NCI-H510A treated with DMSO at 0.1 percent for 48 hours (cell line): ENCODE measurements at places on chromosomes 3 and 15.

DNA sequence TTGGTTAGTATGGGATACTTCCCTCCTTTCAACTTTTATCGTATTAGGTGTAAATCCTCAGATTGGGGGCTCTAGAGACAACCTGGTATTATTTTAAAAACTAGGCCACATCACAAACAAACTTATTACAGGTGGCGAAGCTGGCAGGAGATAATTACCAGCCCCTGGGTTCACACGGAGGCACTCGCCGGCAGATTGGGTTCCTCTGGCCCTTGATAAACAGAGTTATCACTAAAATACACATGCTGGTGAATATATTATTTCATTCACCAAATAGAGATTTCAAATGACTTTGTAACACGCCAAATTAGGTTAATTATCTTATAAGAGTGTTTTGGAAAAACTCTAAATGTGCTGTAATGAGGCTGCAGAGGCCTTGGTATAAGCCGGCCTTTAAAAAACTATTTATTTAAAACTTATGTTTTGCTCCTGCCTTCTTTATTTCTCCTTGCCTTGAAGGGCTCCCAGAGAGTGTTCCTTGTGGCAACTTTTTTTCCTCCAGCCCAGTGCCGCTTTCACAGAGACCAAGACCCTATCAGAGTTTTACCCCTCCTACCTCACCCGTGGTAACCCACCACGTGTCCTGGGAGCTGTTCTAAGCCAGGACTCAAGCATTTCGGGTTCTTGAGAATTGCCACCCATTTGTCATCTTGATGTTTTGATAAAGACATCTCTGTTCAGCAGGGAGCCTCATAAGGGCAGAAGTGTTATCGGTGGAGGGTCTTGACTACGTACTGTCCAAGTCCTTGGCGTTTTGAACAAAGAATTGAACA, 468.6 kb upstream of the CFAP20DC start:
- DNase-seq = no peak

GRCh38 chr3:156738251-156738650, 63.9 kb downstream of the TIPARP start:
- DNase-seq = no peak

DNA sequence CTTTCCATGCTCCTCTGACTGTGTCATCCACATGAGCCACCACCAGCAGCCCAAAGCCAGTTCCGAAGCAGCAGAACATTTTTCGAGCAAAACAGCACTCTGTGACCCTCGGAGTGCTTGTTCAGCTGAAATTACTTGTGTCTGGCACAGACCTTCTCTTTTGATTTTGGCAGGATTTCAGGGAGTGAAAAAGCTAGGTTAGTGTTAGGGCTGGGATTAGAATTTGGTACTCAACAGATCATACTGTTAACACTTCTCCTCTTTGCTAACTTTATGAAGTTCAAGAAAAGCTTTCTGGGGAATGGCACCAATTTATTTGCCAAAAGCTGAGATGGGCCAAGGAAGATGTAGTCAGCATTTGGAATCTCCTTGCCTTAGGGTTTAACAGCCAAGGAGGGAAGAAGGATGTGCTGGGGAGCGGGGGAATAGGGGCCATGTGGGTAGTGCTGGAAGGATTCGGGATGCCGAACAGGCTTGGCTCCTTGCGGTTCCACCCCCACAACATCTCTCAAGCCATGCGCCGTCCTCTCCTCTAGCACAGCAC, 55.1 kb upstream of the TRA2B start:
- no peak for DNase-seq

- DNase-seq = peak; percentile 1
Observed at GRCh38 chr3:130395916-130396315, 50.4 kb downstream of the COL6A5 start.

DNA sequence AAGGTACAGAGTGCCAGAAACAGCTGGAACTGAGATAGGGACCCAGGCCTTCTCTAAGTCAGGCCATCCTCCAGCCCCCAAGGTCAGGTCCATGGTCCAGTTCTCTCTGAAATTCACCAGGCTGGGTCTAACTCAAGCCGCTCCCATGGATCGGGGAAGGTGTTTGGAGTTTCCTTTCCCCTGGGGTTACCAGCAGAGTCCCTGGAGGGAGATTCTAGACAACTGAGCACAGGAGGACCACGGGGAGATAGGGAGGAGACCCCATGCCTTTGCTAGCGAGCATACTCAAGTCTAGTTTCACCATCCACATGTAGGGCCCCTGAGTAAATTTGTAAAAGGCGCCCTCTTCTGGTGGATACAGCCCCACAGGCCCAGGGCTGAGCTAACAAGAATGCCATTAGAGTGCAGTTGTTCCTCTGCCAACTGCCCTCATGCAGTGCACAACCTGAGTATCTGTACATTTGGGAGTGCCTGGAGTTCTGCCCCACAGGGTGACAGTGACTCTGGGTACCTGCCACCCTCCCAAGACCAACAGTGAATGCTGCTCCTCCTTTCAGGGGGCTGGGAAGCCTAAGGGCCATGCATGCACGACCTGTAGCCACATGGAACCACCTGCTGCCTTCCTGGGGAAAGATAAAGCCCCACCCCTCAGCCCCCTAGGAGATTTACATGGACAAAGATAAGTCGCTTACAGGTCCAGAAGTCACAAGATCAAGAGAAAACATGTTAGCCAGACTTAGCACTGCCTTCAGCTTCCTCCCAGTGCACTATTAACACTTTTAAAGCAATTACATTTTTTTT, 89.0 kb downstream of the IQSEC1 start:
- peak; percentile 60 for DNase-seq

DNA sequence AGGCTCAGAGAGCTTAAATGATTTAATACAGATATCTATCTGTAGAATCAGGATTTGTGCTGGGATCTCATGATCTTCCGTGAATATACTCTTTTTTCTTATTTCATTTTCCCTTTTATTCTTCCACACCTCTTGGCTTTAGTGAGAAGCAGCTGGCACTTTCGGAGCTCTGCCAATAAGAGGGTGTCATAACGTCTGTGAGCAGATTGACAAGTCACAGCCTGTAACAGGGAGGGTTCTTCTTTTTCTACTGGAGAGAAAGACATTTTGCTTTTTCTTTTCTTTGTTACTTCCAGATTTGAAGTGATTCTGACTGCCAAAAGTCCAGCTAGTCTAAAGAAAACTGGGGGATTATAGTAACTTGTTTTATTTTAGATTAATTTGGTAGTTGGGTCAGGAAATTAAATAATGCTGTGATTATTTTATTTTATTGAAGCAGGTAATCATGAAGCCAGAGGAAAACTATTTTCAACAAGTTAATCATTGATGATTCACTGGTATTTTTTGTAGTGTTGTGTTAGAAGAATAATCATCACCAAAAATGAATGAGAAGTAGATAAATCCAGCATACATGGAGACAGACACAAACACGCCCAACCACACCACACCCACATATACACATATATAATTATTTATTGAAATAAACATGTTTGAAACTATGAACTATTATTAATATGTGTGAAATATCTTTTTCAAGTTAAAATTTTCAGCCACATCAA, 69.8 kb downstream of the TNFAIP8L3 start:
- DNase-seq = no peak

DNA sequence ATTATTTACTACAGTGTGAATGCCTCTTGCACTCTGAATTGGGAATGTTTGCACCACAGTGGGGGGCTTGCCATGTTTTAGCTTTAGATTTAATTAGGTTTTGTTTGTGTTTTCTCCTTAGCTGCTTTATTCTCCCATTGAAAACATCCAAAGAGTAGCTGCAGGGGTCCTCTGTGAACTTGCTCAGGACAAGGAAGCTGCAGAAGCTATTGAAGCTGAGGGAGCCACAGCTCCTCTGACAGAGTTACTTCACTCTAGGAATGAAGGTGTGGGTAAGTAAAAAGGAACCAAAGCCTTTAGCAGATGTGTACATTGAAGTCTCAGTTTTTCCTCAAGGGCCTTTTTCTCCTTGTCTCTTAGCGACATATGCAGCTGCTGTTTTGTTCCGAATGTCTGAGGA, 36.9 kb downstream of the CTNNB1 start:
- no peak for DNase-seq

GRCh38 chr15:56077081-56077480, 83.7 kb upstream of the NEDD4 start:
- DNase-seq = no peak

- DNase-seq = peak; percentile 45
Observed at GRCh38 chr15:40320931-40321371, 2.5 kb upstream of the INAFM2 start.

DNA sequence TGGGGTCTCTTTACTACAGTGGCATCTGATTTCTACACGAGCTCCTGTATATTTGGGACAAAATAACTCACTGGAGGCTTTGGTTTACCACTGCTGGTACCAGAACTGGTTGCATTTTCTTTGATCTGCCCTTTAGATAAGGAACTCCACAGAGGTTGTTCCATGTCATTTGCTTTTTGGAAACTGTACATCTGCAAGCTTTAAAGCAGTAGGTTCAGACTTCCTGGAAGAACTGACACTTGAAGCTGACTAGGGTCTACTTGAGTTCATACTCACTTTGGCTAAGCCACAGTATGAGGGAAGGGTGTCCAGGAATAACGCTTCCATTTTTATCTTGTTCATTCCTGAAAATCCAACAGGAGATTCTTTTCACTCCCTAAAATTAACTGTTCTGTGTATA, 86.4 kb downstream of the WWTR1 start:
- no peak for DNase-seq

- DNase-seq = no peak
Observed at GRCh38 chr3:14480207-14481017, 59.7 kb downstream of the GRIP2 start.

DNA sequence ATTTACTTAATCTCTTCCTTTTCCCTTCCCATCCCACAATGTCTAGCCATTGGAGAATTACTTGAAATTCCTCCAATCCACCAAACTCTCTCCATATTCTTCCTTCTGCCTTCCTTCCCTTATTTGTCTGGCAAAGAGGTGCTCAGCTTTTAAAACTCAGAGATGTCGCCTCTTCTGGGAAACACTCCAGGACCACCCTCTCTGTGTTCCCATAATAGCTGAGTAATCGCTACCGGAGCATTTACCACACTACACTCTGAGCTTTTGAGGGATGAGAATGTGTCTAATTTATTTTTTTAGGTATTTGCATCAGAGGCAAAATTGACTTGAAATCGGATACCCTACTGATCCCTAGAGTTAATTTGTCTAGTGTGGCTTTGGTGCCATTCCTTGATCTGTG, 245.7 kb upstream of the TPRG1 start:
- DNase-seq = no peak

- DNase-seq = no peak
Observed at GRCh38 chr3:141876891-141877621, 613 bp downstream of the ATP1B3 start.
